Mammary microvascular endothelial cell (primary cell): ENCODE measurements at places on chromosomes 7 and 10. TPM values are rescaled to one million over a fixed set of nuclear protein-coding genes. Genes with fewer than 3 reads are reported as not detected.

DLX6 gene
- total RNA-seq = not detected in 2 replicates

PLA2G12B gene
- not detected in 2 replicates for total RNA-seq

GRM3 gene
- not detected in 2 replicates for total RNA-seq

ANKRD30A gene
- not detected in 2 replicates for total RNA-seq

PLXDC2 gene
- 0.07 and 1.1 TPM in 2 replicates for total RNA-seq

ASB4 gene
- total RNA-seq = not detected in 2 replicates

SH3PXD2A gene
- 4.5 and 4.9 TPM in 2 replicates for total RNA-seq

AOAH gene
- total RNA-seq = 0.07 TPM in 1 of 2 replicates, not detected in the other

PTPRZ1 gene
- total RNA-seq = not detected in 2 replicates

FAM3C gene
- 52.8 and 58.4 TPM in 2 replicates for total RNA-seq

SLC18A2 gene
- not detected in 2 replicates for total RNA-seq

GSDME gene
- total RNA-seq = 32.9 and 34.9 TPM in 2 replicates

NAT16 gene
- total RNA-seq = not detected in 2 replicates

GDF10 gene
- not detected in 2 replicates for total RNA-seq

HGF gene
- 0.69 and 1.7 TPM in 2 replicates for total RNA-seq

ECHDC3 gene
- 20.0 and 23.8 TPM in 2 replicates for total RNA-seq

MMRN2 gene
- 199 and 215 TPM in 2 replicates for total RNA-seq

NANOS1 gene
- total RNA-seq = 0.13 and 0.25 TPM in 2 replicates

BPGM gene
- 7.1 and 10.3 TPM in 2 replicates for total RNA-seq

HSPA12A gene
- under 0.01 and 0.05 TPM in 2 replicates for total RNA-seq

GPR15LG gene
- total RNA-seq = not detected in 2 replicates

FAM237B gene
- total RNA-seq = not detected in 2 replicates

FANK1 gene
- total RNA-seq = 0.54 and 1.9 TPM in 2 replicates

LMOD2 gene
- total RNA-seq = not detected in 2 replicates

ITGB8 gene
- 0.34 and 0.67 TPM in 2 replicates for total RNA-seq

ELN gene
- 0.25 and 1.8 TPM in 2 replicates for total RNA-seq

SERPINE1 gene
- total RNA-seq = 1,812 and 1,952 TPM in 2 replicates

SLC26A5 gene
- not detected in 2 replicates for total RNA-seq

TNS3 gene
- total RNA-seq = 34.6 and 37.1 TPM in 2 replicates

GPR26 gene
- total RNA-seq = not detected in 2 replicates

HERC4 gene
- total RNA-seq = 28.6 and 34.1 TPM in 2 replicates

POR gene
- 61.2 and 69.5 TPM in 2 replicates for total RNA-seq

INMT gene
- 0.27 and 0.64 TPM in 2 replicates for total RNA-seq

CCDC136 gene
- total RNA-seq = 0.07 and 0.79 TPM in 2 replicates

MALRD1 gene
- not detected in 2 replicates for total RNA-seq

CASP2 gene
- total RNA-seq = 13.2 and 13.4 TPM in 2 replicates

PCLO gene
- total RNA-seq = 0.33 and 0.34 TPM in 2 replicates

EBLN1 gene
- total RNA-seq = not detected in 2 replicates

C10orf67 gene
- not detected in 2 replicates for total RNA-seq

ZNF518A gene
- total RNA-seq = 4.9 and 8.7 TPM in 2 replicates
